ENCODE measurements at places on chromosomes 13 and 19. TPM values are rescaled to one million over a fixed set of nuclear protein-coding genes. Genes with fewer than 3 reads are reported as not detected.

GRCh38 chr13:57631596-57632275, at the start of gene PCDH17:
PCDH17 (plus strand) TSS chr13:57631744; CDS start chr13:57632547, 803 bp downstream.
- H3K4me3 ChIP-seq: peak within 1 kb of the TSS; percentile 41
- H3K4me1 ChIP-seq: peaks cover 11% of the 10 kb centered on the region
- H3K27ac ChIP-seq: peak within 1 kb of the TSS; percentile 35
- DNase-seq: peak; percentile 27
- peaks cover 31% of the 10 kb centered on the region for H3K27me3 ChIP-seq
- no peaks in the 10 kb centered on the region for H3K36me3 ChIP-seq

DNA sequence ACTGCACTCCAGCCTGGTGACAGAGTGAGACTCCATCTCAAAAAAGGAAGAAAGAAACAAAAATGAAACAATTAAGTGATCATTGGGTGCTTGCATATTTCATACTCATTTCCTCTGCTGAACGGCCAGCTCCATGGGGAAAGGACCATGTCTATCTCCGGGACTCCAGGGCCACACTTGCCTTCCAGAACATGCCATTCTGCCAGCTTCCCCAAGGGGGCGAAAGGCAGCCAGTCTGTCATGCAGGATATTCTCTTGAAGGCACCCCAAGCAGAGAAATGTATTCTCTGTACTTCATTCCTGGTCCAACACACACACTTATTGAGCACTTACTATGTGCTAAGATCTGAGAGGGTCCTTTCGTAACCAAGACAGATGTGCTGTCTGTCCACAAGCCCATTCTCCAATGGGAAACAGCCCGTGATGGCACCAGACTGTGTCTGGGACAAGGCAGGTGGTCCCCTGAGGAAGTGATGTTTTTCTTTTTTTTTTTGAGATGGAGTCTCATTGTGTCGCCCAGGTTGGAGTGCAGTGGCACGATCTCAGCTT, 10.2 kb upstream of the CARM1 start:
- no peaks in the 10 kb centered on the region for H3K27me3 ChIP-seq
- H3K4me1 ChIP-seq: no peaks in the 10 kb centered on the region
- no peak overlapping the region for H3K27ac ChIP-seq
- no peak overlapping the region for H3K4me3 ChIP-seq

DNA sequence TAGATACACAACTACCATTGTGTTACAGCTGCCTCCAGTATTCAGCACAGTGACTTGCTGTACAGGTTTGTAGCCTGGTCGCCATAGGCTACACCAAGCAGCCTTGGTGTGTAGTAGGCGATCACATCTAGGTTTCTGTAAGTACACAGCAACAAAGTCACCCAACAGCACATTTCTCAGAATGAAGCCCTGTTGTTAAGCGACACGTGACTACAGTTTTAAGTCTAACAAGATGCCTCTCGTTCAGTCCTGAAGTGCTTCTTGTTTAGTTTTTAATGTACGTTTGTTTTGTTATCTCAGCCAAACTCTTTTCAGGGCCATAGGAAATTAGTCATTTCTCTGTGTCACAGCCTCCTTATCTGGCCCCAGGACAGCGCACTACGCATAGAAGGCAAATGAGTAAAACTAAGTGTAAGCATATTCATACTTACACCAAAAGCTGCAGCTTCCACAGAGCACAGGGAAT, 50.0 kb upstream of the GPR183 start:
- H3K27ac ChIP-seq: no peak overlapping the region
- H3K4me1 ChIP-seq: no peaks in the 10 kb centered on the region
- H3K27me3 ChIP-seq: no peaks in the 10 kb centered on the region

GRCh38 chr13:83568019-83568418, 314.3 kb downstream of the SLITRK1 start:
- H3K4me1 ChIP-seq: no peaks in the 10 kb centered on the region
- DNase-seq: no peak
- H3K36me3 ChIP-seq: no peaks in the 10 kb centered on the region
- H3K27ac ChIP-seq: no peak overlapping the region
- H3K27me3 ChIP-seq: no peaks in the 10 kb centered on the region

DNA sequence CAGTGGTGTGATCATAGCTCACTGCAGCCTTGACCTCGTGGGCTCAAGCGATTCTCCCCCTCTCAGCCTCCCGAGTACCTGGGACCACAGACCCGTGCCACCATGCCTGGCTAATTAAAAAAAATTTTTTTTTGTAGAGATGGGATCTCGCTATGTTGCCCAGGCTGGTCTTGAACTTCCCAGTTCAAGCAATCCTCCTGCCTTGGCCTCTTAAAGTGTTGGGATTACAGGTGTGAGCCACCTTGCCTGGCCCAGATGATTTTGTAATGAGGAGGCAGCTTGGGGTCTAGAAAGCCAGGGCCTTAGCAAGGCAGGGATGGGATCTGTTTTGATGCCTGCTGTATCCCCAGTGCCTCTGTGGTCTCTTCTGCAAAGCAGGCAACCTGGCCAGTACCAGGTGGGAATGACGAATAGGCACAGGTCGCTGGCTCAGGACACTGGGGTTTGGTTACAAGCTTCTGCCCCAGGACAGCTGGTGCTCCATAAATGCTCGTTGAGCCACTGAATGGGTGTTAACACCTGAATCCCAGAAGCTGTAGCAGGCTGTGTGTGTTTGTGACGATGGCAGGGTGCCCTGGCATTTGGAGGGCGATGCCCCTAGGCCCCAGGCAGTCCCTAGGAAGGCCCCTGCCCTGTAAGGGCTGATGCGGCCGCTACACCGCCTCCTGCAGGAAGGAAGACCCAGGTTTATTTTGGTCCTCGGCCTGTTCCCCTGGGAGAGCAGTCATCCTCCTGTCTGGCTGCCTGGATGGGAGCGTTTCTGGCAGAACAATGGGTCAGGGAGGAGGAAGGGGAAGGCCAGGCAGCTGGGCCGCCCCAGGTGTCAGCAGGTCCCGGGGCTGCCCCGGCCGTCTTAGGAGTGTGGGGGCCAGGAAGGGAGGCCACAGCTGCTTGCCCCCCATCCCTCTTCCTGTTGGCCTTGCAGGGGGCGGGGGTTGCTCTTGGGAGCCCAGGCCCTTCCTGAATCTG, 8.6 kb downstream of the TNFAIP8L1 start:
- H3K27ac ChIP-seq: no peak overlapping the region
- H3K27me3 ChIP-seq: no peaks in the 10 kb centered on the region
- H3K4me1 ChIP-seq: no peaks in the 10 kb centered on the region
- DNase-seq: no peak

DNA sequence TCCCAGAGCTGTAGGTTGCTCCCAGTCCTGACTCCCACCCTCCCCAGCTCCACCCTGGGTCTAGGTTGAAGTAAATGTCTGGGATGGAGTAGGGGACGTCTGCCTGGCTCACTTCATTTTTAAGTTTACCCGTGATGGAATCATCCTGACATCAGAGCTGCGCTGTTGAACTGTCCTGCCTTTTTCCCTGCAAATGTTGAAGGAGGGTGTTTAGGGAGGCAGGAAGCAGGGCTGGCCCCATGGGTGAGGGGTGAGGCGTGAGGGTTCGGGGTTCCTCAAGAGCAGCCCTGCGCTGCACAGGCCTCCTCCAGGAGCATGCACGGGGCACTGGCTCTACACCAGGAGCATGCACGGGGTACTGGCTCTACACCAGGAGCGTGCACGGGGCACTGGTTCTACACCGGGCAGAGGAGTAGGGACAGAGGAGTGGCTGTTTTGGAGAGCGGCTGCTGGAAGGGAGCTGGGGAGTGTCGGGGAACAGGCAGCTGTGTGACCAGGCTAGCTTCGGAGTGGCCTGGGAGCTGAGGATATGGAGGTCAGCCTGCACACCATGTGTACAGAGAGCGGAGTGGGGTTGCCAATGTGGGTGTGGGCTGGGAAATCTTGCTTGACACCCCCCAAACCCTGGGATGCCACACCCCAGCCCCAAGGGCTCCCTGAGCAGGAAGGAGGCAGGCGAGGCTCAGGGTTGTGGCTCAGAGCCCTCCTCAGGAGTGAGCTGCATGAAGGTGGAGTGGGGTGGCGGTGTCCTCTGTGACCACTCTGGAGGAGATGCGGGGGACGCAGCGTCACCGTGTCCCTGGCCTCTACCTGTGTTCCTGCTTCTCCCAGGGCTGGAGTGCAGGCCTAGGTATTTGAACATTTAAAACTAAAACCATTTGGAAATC, 63.3 kb downstream of the GPR12 start:
- no peak overlapping the region for H3K27ac ChIP-seq
- H3K36me3 ChIP-seq: no peaks in the 10 kb centered on the region
- no peaks in the 10 kb centered on the region for H3K27me3 ChIP-seq
- DNase-seq: no peak
- H3K4me3 ChIP-seq: no peak overlapping the region

GRCh38 chr19:2145831-2146241, 5.5 kb downstream of the AP3D1 start:
- H3K4me1 ChIP-seq: peaks cover 7% of the 10 kb centered on the region
- DNase-seq: no peak
- H3K4me3 ChIP-seq: no peak overlapping the region
- H3K27ac ChIP-seq: no peak overlapping the region
- H3K27me3 ChIP-seq: no peaks in the 10 kb centered on the region

GRCh38 chr19:1125601-1126467, 22.0 kb downstream of the GPX4 start:
- H3K36me3 ChIP-seq: peaks cover 50% of the 10 kb centered on the region
- H3K27me3 ChIP-seq: no peaks in the 10 kb centered on the region
- no peak overlapping the region for H3K4me3 ChIP-seq

GRCh38 chr19:11530432-11530831, 1.5 kb upstream of the ECSIT start:
- H3K4me3 ChIP-seq: no peak overlapping the region
- H3K4me1 ChIP-seq: peaks cover 10% of the 10 kb centered on the region
- H3K36me3 ChIP-seq: no peaks in the 10 kb centered on the region
- no peak overlapping the region for H3K27ac ChIP-seq
- DNase-seq: peak; percentile 93
- H3K27me3 ChIP-seq: no peaks in the 10 kb centered on the region

DNA sequence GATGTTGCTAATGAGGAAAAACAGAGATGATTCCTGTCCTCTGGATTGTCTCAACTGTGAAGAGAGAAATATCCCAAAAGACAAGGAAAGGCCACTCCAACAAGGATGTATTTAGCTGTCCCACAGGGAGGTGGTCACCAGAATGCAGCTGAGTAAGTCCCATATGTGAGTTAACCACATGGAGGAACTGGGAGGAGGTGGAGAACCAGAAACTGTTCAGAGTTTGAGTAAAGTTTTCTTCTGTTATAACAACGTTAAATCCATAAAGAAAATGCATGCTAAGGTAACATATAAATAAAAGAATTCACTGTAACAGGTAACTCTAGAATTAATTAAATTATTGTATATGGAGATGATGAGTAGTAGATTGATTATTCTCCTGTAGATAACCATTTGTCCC, 5.3 kb downstream of the ZNF763 start:
- no peak for DNase-seq
- no peaks in the 10 kb centered on the region for H3K4me1 ChIP-seq
- no peak overlapping the region for H3K27ac ChIP-seq
- H3K36me3 ChIP-seq: no peaks in the 10 kb centered on the region
- H3K4me3 ChIP-seq: no peak overlapping the region

DNA sequence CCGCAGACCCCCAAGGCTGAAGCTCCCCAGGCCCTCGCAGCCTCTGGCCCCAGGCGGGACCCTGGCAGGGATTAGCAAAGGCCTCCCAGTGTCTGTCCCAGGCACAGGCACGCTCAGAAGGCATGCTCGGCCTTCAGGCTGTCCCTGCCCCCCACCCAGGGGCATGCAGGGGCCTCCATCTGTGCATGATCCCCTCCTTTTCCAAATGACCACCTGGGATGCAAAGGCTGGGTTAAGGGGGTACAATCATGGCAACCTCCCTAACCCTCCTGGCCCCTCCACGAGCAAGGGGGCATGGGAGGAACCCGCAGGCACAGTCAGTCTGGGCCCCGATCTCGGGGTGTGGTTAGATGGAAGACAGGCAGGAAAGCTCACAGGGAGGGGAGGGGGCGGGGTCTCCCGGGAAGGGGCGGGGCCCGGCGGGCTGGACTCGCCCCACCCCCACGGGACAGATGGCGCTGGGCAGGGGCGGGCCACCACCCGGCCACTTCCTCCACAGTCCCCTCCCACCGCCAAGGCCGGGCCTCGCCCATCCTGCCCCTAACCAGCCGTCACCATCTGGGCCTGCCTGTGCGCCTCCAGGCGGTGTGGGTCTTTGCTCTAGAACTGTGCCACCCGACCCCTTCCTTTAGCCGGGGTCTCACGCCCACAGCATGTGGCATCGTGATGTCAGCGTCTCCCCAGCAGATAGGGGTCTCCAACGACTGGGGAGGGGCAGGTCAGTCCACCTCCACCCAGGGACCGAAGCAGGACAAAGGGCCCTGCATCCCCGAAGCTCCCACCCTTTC, 7.0 kb upstream of the REXO1 start:
- H3K27ac ChIP-seq: peak overlapping the region; percentile 78
- no peak overlapping the region for H3K4me3 ChIP-seq
- peak; percentile 70 for DNase-seq
- H3K36me3 ChIP-seq: no peaks in the 10 kb centered on the region

CGB8 gene
- total RNA-seq: not detected

MPND gene
- 13.4 TPM for total RNA-seq

MAST1 gene
- 1.1 TPM for total RNA-seq

COL5A3 gene
- 3.1 TPM for total RNA-seq
